Epithelial cell of esophagus (primary cell): ENCODE measurements at places on chromosomes 13 and 19.

DNA sequence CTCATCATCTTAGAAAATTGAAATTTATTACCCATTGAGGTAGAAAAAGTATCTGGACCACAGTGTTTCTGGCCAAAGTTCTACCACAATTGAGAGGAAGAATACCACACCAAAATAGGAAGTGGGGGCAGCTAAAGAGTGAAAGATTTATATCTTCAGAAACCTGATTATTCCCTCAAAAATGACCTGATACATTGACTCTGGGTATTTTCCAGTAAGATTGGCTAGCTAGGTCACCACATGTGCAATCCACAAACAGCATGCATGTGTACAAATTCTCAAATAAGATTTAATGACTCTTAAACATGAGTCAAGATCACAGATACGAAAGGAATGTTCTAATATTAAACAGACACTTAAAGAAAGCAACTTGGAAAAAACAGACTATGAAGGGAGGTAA lies 1516.2 kb upstream of the PCDH20 start:
- no peak for DNase-seq

DNA sequence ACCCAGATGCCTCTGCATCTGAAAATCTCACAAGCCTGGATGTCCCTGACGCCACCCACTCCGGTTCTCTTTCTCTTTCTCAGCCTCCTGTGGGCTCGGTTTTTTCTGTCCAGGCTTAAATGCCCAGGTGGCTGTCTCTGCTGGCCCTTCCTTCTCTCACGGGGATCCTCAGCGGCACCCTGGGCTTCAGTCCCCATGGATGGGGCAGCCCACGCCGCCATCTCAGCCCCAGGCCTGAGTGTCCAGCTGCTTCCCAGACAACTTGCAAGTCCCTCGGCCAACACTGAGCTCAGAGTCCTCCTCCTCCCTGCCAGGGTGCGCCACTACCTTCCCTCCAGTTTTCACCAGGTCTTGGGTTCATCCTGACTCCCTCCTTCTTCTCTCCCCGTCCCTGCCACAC lies 6.4 kb downstream of the FBN3 start:
- no peak for DNase-seq

DNA sequence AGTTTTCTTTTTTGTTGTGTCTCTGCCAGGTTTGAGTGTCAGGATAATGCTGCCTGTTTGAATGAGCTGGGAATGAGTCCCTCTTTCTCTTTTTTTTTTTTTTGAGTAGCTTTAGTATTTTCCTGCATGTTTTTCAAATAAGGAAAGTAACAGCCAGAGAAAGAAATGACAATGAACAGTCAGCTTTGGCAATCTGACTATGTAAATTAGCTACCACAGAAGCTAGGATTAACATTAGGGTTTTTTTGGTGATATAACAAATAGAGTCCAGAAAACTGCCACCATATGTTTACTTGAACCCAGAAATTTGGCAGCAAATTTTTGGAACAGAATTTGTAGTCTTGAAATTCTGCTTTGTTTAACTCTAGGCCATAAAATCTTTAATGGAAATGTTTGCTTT lies 50.5 kb downstream of the SGCG start:
- no peak for DNase-seq

DNA sequence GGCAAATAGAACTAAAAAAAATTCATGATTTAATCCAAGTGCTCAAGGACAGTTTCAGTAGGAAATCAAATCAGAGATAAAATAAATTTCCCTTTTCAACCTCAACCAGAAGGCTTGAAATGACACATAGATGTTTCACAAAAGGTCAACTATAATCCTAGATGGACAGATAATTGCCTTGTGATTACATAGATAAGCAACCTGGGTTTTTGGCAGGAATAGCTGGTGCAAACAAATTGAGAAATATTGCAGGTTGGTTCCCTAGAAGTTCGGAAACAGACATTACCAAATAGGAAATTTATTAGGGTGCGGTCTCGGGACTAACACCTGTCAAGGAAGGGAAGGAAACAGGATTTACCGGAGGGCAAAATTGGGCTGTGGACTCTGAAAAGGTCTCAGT lies 497.5 kb downstream of the COG6 start:
- DNase-seq: no peak

DNA sequence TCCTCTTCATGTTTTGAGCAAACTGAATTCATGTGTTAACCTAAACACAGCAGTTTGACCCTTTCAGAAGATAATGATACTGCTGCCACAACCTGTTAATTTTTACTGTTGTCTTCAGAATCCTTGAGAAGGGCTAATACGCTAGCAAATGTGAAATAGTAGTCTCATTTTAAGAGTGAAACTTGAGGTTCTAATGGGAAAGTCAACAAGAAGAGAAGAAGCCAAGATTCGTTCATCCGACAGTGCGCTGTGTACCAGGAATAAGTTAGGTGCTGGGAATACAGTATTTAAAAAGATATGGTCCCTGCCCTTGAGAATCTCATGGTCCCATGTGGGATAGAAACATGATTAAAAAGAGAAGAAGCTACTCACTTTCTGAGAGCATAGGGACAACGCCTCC lies 134.4 kb downstream of the KL start:
- no peak for DNase-seq

- no peak for DNase-seq
These were observed 677.4 kb upstream of the SLITRK6 start for GRCh38 chr13:86476656-86477055.

GRCh38 chr13:28137596-28137995 lies 749 bp upstream of the PAN3 start:
- no peak for DNase-seq

DNA sequence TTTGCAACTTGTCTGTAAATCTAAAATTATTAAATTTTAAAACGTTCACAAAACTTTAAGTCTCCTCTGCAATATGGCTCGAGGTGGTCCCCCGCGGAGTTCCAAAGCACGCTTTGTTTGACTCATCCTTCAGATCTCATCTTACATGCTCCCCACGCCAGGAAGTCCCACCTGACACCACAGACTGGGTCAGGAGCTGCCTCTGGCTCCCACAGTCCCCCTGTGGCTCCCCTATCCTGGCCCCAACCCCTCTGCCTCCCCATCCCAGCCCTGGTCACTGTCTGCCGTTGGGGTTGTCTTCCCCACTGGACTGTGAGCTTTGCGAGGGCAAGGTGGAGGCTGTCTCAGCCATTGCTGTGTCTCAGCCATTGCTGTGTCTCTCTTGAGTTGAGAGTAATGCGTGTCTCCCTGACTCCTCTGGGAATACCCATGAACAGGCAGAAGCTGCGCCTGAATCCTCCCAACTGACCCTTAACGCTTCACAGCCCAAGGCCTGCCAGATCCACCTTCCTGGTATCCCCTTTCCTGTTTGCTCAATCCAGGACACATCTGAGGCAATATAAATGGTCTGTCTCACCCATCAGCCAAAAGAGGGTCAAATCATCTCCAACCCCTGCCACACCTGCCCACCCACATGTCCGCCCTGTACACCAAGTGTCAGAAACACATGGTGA lies 15.9 kb downstream of the DYRK1B start:
- DNase-seq: no peak

GRCh38 chr13:101425623-101426022 lies 9.3 kb upstream of the NALCN start:
- DNase-seq: no peak

DNA sequence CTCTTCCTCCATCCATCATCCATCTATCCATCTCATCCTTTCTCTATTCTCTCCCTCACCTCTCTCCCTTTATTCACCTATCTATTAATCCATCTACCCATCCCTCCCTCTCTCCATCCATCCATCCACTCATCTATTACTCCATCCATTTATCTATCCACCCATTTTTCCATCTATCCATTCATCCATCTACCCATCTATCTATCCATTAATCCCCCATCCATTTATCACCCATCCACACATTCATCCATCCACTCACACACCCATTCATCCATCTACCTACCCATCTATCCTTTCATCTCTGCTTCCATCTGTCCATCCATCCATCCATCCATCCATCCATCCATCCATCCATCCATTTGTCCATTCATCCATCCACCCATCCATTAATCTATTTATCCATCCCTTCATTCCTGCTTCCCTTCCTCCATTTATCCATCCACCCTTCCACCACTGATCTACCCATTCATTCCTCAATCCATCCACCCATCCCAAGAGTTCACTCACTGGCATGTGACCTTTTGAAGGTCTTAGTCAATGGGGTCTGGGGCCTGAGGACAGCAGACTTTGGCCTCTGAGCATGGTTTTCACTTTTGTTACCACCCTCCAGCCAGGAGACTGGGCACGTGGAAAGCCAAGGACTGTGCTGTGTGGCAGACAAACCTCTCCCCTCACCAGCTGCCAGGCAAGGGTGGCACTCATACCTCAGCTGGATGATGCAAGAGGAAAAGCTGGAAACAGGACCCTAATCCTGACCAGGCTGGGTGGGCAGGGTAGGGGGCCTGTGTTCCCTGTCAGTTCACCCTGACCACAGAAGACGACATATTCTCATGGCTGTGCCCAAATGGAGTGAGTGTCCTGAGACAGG lies 126.7 kb downstream of the URI1 start:
- no peak for DNase-seq

DNA sequence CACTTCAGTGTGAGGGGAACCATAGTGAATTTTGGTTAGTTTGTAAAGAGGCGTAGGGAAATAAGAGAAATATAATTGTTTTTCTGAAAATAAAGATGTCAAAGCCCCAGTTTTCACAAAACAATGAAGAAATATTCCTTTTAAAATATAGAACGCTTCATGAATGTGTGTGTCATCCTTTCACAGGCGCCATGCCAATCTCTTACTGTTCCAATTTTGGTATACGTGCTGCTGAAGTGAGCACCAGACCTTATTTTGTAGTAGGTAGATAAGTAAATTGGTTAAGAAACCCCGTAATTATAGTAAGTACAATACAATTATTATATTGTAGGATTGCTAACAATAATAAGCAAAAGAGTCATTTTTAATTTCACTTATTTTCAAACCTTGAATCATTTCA lies 43.3 kb downstream of the NAA16 start:
- no peak for DNase-seq

GRCh38 chr13:46207828-46208227 lies 3.9 kb upstream of the LRRC63 start:
- no peak for DNase-seq

- DNase-seq: peak; percentile 58
These were observed 2.1 kb downstream of the NECTIN2 start for GRCh38 chr19:44848036-44848811.

GRCh38 chr13:29948244-29948643 lies 97.8 kb upstream of the UBL3 start:
- no peak for DNase-seq

DNA sequence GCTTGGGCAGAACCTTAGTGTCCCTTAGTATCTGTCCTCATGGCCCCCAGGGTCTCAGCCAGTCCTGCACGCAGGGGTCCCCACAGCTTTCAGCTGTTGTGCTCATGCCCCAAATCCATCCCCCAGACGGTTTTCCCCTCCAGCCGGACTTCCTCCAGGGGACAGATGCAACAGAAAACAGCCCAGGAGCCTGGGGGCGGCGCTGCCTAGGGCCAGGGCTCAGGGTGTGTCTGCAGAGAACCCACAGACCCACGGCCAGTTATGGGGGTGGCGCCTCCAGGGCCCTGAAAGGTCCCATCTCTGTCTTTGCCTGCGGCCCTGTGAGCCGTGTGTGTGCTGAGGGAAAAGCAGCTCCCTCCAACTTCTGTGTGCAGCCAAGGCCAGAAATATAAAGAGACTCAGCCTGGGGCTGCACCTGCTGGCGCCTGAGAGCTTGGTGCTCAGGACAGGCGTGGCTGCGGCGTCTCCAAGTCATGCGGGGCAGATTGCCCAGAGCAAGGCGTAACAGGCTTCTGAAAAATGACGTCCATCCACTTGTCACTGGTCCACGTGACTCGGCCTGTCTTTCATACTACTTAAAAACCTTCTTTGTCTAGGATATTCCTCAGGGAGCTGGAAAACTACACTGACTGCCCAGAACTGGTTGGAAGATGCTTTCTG lies 22.1 kb upstream of the F7 start:
- peak; percentile 30 for DNase-seq

DNA sequence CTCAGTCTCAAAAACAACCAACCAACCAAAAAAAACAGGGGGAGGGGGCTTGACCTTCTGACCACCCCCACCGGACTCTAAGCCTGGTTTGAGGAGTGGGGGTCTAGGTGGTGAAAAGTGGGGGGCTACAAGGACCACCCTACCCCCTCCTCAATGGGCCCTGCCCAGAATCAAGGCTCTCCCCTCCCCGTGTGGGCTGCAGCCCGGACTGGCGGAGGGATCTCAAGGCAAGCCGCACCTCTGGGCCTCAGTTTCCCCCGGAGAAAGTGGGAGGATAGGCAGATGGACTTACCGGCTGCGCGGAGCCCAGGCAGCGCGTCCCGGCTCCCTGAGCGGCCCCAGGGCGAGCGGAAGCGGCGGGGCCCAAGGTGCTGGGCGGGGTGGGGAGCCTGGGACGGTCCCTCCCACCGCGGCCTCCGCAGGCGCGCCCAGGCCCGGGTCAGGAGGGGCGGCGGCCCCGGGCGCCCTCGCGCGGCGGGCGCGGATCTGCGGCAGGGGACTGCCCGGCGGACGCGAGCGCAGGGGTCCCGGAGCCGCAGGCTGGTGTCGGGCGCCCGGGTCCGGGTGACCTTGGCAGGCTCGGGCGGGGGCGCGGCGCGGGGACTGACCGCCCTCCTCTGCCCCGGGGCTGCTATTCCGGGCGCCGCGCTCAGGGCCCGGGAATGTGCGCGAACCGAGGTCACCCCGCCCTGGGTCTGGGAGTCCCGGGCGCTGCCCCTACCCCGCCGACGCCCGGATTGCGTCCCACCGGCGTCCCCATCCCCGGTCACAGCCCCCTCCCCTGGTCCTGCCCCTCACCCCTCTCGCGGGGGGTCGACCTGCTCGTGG lies at the start of gene ADAMTSL5:
ADAMTSL5 (minus strand) TSS at position 349 of the 828 bp plus-strand sequence. CDS start 2,076 bp downstream, outside the sequence.
- peak; percentile 77 for DNase-seq

DNA sequence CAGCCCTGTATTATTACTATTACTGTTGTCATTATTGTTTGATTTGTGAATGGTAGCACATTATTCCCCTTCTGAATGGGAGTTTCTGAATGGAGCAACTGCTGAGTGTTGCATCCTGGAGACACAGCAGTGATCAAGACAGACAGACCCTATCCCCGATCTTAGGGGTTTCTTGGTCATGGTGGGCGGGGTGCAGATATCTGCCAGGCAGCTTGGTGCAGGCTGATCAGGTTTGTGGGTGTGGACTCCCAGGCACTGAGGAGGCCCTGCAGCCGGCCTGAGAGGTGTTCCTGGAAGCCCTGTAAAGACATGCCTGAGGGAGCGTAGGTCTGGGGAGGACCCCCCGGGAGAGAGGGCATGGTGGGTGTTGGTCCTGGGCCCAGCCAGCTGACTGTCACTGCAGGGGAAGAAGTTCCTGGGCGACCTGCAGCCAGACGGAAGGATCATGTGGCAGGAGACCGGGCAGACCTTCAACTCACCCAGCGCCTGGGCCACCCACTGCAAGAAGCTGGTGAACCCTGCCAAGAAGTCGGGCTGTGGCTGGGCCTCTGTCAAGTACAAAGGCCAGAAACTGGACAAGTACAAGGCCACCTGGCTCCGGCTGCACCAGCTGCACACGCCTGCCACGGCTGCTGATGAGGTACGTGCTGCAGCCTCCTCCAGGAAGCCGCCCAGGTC lies 2.1 kb downstream of the MPND start:
- no peak for DNase-seq

- no peak for DNase-seq
These were observed 1627.0 kb downstream of the PCDH9 start for GRCh38 chr13:65603160-65603559.

- DNase-seq: peak; percentile 24
These were observed 46.8 kb downstream of the LATS2 start for GRCh38 chr13:21014502-21015170.

- DNase-seq: no peak
These were observed 1437.4 kb upstream of the SPRY2 start for GRCh38 chr13:81778350-81778749.

GRCh38 chr19:13082192-13083007 lies 20.3 kb downstream of the LYL1 start:
- DNase-seq: no peak
